ENCODE measurements at places on chromosomes 7 and 10.

GRCh38 chr10:35388197-35388596 lies 51.9 kb downstream of the CCNY start:
- DNase-seq: no peak

GRCh38 chr10:118586911-118587310 lies 8.5 kb downstream of the PRLHR start:
- DNase-seq: no peak

- no peak for DNase-seq
These were observed 38.7 kb downstream of the FAM107B start for GRCh38 chr10:14736043-14736442.

DNA sequence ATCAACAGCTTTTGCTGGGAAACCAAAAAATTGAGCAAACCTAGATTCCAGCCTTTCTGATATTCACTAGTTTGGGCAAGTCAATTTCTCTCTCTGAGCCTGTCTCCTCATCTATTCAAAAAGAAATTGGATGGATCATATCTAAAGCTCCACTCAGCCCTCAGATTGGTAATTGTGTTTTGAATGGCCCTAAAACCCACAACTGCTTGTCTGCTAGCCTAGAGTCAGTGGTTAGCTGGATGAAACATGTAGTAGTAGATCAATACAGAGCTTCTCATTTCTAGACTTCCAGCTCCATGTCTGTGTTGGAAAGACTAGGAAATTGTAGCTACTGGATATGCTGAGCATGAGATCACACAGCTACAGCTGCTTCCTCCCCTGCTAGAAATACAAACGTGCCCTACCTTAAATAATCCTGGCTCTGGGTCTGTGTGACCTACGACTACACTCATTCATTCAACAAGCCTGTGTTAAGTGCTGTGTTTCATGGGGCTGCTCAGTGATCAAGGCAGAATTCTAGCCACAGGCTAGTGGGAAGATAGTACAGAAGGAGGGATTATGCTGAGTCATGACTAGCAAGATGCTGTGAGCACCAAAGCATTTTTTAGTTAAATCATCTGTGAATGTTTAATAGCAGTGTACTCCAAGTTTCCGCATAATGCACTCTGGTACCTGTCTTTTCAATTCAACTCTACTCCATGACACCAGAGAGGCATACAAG lies 15.7 kb downstream of the DNTT start:
- DNase-seq: no peak

GRCh38 chr10:76405922-76406321 lies 974.5 kb downstream of the LRMDA start:
- no peak for DNase-seq

GRCh38 chr10:50362547-50363125 lies 111.3 kb upstream of the ASAH2 start:
- DNase-seq: no peak

- no peak for DNase-seq
These were observed 118.7 kb downstream of the ICA1 start for GRCh38 chr7:8143151-8143874.

GRCh38 chr7:43572516-43573049 lies 10.3 kb upstream of the STK17A start:
- DNase-seq: peak; percentile 87

GRCh38 chr7:122082670-122083069 lies 61.4 kb downstream of the AASS start:
- no peak for DNase-seq

GRCh38 chr10:49270565-49270964 lies 28.4 kb upstream of the C10orf71 start:
- no peak for DNase-seq

GRCh38 chr7:93226310-93226709 lies at the start of gene HEPACAM2:
HEPACAM2 (minus strand) TSS chr7:93226469.
- no peak for DNase-seq

GRCh38 chr7:107788662-107789061 lies 14.4 kb downstream of the SLC26A3 start:
- DNase-seq: no peak

DNA sequence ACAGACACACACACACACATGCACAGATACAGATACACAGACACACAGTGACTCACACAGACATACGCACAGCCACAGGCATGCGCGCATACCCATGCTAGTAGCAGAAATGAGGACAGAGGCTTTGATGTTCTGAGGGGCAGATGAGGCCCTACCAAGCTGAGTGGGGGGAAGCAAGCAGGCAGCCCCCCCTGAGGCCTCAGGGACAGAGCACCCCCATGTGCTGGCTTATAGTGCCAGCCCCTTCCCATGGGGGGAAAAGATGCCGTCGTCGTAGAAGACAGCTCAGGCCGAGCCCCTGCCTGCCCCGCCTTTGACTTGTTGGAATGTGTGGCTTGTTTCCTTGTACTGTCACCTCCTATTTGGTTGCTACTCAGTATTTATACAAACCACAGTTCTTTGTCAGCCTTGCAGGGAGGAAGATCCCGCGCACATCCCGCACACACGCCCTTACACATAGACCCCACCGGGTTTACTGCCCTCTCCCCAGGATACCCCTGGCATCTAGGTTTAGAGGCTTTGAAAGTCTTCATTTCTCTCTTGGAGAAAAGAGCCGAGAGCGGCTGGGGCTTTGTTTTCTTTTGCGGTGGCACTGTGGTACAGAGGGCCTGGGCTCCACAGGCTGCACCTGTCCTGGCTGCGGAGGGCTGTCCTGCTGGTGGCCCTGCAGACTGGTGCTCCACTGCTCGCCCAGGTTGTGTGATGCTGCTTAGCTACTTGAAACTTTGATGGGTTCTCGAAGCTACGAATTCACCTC lies 112.5 kb downstream of the DOCK1 start:
- no peak for DNase-seq

GRCh38 chr10:28411648-28412047 lies 108.8 kb upstream of the MPP7 start:
- DNase-seq: peak; percentile 78

DNA sequence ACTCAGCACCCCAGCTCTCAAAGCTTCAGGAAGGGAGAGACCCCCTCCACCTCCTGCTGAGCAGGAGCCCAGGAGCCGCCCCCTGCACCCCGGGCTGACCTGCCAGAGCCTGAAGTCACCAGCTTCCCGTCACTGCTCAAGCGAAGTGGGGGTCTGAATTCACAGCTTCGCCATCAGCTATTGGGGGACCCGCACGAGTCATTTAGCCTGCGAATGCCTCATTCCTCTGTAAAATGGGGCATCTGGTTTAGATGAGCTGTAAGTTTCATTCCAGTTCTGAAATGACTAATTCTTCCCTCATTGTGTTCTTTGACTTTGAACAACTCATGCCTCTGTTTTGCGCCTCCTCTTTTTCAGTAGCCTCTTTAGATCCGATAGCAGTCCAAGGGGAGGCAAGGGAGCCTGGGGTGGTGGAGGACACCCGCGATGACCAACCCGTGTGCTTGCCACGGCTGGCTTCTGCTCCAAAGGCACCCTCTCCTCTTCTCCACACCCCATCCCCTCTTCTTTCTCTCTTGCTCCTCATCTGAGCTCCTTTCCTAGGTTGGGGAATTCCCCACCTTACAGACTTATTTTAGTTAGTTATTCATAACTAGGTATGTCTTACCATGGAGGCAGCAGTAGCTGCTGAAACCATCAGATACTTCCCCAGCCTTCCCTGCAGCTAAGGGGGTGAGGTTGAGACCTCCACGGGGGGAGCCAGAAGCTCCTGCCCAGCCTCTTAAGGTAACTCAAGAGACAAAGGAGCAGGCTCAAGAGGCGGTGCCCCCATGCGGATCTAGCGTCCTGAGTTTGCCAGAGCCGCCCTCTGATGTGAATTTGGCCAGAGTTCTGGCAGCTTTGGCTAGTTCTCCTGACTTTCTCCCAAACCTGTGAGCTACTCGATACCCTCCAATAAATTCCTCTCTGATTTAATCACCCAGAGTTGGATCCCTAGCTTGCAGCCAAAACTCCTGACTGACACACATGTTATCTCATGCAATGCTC lies 47.7 kb downstream of the RBM17 start:
- no peak for DNase-seq

GRCh38 chr7:131186816-131187215 lies 140.9 kb upstream of the MKLN1 start:
- no peak for DNase-seq

- DNase-seq: no peak
These were observed 2.5 kb upstream of the ODAD2 start for GRCh38 chr10:28001353-28001752.

DNA sequence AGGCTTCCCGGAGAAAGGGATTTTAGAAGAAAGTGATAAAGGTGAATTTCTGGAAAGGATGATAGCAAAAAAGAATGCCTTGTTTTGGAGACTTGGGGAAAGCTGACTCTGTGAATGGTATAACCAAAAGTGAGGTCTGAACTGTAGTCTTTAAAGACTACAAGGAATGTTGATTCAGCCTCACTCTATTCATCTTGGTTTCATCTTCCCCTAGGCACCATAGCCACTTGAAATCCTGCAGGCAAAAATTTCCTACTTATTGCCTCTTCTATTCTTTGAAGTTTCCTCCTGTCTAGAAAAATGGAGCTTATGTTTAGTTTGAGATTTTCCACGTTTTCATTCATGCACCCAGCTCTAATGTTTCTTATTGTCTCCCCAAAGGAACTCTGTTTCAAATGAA lies 518.0 kb downstream of the AUTS2 start:
- DNase-seq: no peak
